ENCODE measurements at places on chromosomes 2 and 18.

GRCh38 chr2:224908818-224909217 is 133.4 kb downstream of the DOCK10 start:
- DNase-seq: no peak

DNA sequence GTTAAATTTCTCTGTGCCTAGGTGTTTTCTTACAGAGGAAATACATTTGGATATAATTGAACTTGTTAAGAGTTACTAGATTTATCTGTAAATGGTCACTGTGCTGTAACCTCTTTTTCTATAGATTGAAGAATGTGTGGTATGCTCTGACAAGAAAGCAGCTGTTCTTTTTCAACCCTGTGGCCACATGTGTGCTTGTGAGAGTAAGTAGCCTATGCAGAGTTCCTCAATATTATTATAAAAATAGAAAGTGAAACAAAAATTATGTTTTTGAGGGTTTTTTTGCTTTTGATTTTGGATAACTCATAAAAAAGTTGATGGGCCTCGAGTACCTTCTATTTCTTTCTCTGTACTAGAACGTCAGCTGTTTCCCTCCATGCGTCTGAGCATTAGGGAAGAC is 112.4 kb downstream of the MIB1 start:
- DNase-seq: no peak

- no peak for DNase-seq
Observed at GRCh38 chr2:160197587-160197986, 2.5 kb downstream of the ITGB6 start.

GRCh38 chr18:74921057-74921820 is 287.7 kb downstream of the PTGR3 start:
- no peak for DNase-seq

All from iPS-NIHi11 (cell line).